ENCODE measurements at places on chromosomes 1 and 21. TPM values are rescaled to one million over a fixed set of nuclear protein-coding genes. Genes with fewer than 3 reads are reported as not detected.
A peak's percentile ranks its signal among the peaks of the same experiment; 100 is the strongest.

DNA sequence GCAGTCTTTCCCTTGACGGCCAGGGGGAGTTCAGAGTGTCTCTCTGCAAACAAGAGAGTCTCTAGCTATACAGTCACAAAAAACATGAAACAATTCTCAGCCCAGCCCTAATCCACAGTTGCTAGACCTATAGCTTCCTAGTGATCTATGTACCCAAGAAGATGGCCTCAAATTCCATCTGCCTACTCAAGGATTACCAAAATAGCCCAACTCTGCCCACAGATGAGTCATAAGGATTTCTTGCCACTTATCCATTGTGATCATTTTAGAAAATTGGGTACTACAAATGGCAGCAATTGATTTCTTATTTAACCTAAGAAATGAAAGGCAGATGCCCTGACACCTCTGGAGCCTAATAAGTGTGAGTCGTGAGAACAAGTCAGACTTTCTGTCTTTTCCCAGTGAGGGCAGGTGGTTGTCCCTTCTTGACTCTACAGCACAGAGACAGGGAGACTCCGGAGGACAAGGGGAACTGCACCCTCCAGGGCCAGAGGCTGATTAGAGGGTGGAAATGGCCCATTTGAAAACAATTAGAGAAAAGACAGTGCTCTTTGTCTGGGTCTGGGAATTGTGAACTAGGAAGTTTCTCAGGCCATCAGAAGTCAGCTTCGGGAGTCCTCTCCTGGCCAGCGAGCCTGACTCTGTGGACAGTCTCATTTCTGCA lies 65.4 kb downstream of the ABCA4 start:
- peak; percentile 78 for DNase-seq
- H3K4me1 ChIP-seq, result peaks cover 45% of the 10 kb centered on the region
- H3K27me3 ChIP-seq, result no peaks in the 10 kb centered on the region
- no peaks in the 10 kb centered on the region for H3K36me3 ChIP-seq

DNA sequence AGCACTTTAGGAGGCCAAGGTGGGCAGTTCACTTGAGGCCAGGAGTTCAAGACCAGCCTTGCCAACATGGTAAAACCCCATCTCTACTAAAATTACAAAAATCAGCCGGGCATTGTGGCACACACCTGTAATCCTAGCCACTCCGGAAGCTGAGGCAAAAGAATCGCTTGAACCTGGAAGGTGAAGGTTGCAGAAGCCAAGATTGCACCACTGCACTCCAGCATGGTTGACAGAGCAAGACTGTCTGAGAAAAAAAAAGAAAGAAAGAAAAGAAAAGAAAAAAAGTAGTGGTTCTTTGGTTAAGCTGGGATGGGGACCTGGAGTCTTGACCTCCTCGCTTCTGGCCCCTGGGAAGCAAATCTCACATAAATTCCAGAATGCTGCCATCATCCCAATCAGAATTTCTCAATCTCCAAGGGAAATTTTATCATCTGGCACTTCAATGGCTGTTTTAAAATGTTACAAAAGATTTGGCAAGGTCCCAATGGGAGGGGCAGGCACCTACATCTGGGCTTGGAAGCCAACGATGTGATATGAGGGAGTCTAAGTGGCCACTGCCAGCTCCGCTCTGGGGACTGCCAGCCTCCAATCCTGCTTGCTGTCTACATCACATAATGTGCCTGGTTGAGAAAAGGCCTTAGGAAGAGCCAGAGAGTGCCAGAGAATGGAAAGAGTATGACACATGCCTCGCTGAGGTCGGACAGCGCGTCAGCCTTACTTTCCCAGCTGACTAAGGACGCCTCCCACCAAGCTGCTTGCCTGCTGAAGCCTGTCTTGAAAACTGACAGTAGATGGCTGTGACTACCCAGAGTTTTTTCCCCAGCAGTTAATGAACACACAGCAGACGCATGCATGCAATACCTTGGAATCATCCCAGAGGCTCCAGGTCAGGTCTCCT lies 42.1 kb upstream of the SRP9 start:
- H3K4me1 ChIP-seq, result peaks cover 30% of the 10 kb centered on the region
- H3K27me3 ChIP-seq, result no peaks in the 10 kb centered on the region
- DNase-seq, result peak; percentile 95
- H3K36me3 ChIP-seq, result no peaks in the 10 kb centered on the region
- H3K4me3 ChIP-seq, result 0 out of 2 replicates have a peak overlapping the region, but pooled peaks have one; percentile 4
- H3K27ac ChIP-seq, result peak overlapping the region; percentile 68

GRCh38 chr1:98299861-98300260 lies 361.7 kb upstream of the SNX7 start:
- H3K27ac ChIP-seq, result no peak overlapping the region
- no peaks in the 10 kb centered on the region for H3K27me3 ChIP-seq
- H3K4me3 ChIP-seq, result no peak overlapping the region
- H3K36me3 ChIP-seq, result no peaks in the 10 kb centered on the region
- H3K4me1 ChIP-seq, result peaks cover 14% of the 10 kb centered on the region
- DNase-seq, result no peak

GRCh38 chr1:241957692-241958494 lies at the start of gene BECN2:
TSS of gene BECN2 (plus strand) at chr1:241957767. CDS start at chr1:241957767, 0 bp downstream.
- no peak within 1 kb of the TSS for H3K4me3 ChIP-seq
- no peaks in the 10 kb centered on the region for H3K36me3 ChIP-seq
- H3K27me3 ChIP-seq, result no peaks in the 10 kb centered on the region
- no peak within 1 kb of the TSS for H3K27ac ChIP-seq

- H3K27me3 ChIP-seq, result peaks cover 4% of the 10 kb centered on the region
- H3K36me3 ChIP-seq, result no peaks in the 10 kb centered on the region
- no peaks in the 10 kb centered on the region for H3K4me1 ChIP-seq
- H3K4me3 ChIP-seq, result no peak overlapping the region
- no peak for DNase-seq
Observed at GRCh38 chr1:210730023-210730422, 401.3 kb downstream of the HHAT start.

- no peaks in the 10 kb centered on the region for H3K36me3 ChIP-seq
- DNase-seq, result no peak
- H3K27ac ChIP-seq, result no peak overlapping the region
Observed at GRCh38 chr1:29120947-29121485, 2.7 kb downstream of the TMEM200B start.

The SELL gene
- total RNA-seq, result 1.2 TPM

- no peaks in the 10 kb centered on the region for H3K27me3 ChIP-seq
- DNase-seq, result peak; percentile 82
- peak overlapping the region; percentile 76 for H3K27ac ChIP-seq
- H3K4me1 ChIP-seq, result peaks cover 35% of the 10 kb centered on the region
- H3K4me3 ChIP-seq, result peak overlapping the region; percentile 85
Observed at GRCh38 chr1:52403566-52404115, 582 bp downstream of the ORC1 start.

DNA sequence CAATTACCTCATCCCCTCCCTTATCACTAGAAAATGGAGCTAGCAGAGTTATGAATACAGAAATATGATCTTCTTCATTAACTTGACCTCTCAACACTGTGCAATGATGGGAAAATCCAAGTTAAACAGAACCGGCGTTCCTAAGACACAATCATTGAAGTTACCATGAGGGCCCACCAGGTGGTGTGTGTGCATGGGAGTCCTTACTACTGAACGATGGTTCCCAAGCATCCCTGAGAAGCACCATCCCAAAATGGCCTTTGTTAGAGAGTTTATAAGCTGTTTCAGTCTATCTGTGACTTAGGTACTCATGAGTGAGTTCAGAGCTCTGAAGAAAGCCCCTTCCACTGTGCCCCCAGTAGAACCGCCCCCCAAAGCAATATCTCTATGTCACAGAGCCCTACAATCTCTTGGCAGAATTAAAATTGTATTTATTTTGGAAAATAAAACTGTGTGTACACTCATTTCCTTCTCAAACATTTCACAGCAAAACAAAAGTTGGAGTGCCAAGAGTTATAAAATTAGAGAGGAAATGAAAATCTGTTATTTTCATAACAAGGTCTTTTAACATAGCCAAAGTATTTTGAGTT lies 56.8 kb downstream of the PLD5 start:
- peak; percentile 87 for DNase-seq
- H3K36me3 ChIP-seq, result no peaks in the 10 kb centered on the region
- no peaks in the 10 kb centered on the region for H3K4me1 ChIP-seq

GRCh38 chr1:33348194-33348593 lies 27.3 kb upstream of the A3GALT2 start:
- peak overlapping the region; percentile 97 for H3K4me3 ChIP-seq
- peak; percentile 28 for DNase-seq
- no peaks in the 10 kb centered on the region for H3K27me3 ChIP-seq
- H3K36me3 ChIP-seq, result peaks cover 41% of the 10 kb centered on the region
- H3K27ac ChIP-seq, result peak overlapping the region; percentile 94

DNA sequence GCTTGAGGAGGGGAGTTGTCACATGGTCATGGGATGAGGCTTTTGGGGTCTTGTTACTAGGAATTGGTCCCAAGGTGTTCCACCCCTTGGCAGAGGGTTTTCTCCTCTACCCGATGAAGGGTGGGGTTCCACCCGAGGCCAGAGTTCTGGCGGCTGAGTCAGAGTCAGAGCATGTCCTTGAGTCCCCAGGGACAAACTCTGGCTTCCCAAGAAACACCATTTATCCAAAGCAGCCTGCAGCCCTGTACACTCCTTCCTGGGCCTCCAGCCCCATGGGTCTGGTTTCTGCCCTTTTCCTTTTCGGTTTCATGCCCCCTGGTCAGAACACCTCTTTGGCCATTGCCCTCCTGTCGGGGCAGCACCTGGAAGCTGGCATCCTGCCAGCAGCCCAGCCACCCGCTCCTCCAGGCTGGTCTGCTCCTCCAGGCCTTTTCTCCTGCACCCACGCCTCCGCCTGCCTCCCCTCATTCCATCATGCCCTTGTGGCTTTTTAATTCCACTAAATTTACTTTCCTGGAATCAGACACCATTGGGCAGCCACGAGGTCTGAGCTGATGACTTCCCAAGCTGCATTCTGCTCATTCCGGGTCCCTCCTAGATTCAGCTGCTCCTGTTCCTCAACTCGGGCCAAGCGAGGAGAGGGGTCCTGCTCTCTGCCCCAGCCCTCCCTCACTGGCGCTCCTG lies 301.7 kb upstream of the VAMP3 start:
- no peak overlapping the region for H3K4me3 ChIP-seq
- H3K27ac ChIP-seq, result no peak overlapping the region
- peaks cover 12% of the 10 kb centered on the region for H3K4me1 ChIP-seq
- no peak for DNase-seq

DNA sequence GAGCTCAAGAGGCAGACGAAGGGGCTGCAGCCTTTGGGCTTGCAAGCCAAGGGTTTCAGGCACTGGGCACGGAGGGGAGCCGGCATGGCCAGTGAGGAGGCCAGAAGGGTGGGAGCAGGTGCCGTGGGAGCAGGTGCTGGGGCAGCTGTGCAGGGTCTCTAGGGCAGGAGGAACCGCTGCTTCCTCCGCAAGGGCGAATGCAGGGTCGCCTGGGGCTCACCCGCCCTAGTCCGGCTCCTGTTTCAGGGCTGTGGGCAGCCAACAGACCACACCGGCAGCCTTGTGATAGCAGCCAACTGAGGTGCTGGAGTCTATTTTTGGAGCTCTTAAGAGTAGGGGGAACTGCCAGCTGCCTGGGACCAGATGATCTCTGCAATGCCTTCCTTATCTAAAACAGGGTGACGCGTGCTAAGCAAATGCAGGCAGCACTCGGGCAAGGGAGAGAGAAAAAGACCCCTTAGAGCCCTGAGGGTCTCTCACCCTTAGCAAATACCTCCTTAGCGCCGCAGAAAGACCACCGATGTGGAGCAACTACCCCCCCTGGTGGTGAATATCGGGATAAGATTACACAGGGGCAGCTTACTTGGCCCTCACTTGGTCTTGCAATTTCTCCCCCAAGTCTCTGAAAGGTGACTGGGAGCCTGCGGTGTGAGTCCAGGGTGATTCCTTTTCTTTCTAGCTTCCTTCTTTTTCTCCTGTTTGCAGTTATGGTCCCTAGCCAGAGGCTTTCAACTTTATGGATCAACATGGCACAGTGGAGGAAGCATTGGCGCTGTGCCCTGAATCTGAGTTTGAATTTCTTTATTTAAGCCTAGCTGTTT lies 20.7 kb upstream of the MAPKAPK2 start:
- peak; percentile 89 for DNase-seq
- H3K27ac ChIP-seq, result no peak overlapping the region
- peaks cover 16% of the 10 kb centered on the region for H3K27me3 ChIP-seq
- H3K4me3 ChIP-seq, result no peak overlapping the region
- H3K4me1 ChIP-seq, result peaks cover 4% of the 10 kb centered on the region

The MAD2L2 gene
- 127 TPM for total RNA-seq

Data from PC-3 (cell line).